ENCODE measurements at places on chromosomes 2 and 18. TPM values are rescaled to one million over a fixed set of nuclear protein-coding genes. Genes with fewer than 3 reads are reported as not detected.

- no peaks in the 10 kb centered on the region for H3K36me3 ChIP-seq
- no peak overlapping the region for H3K27ac ChIP-seq
- no peaks in the 10 kb centered on the region for H3K4me1 ChIP-seq
- no peaks in the 10 kb centered on the region for H3K27me3 ChIP-seq
Measured at GRCh38 chr2:121722479-121722878, 14.2 kb downstream of the NIFK start.

- peak overlapping the region; percentile 50 for H3K27ac ChIP-seq
- no peak overlapping the region for H3K4me3 ChIP-seq
- H3K27me3 ChIP-seq: no peaks in the 10 kb centered on the region
Measured at GRCh38 chr2:19711470-19712372, 190.1 kb downstream of the TTC32 start.

The COLEC12 gene
- 29.7 TPM for total RNA-seq

DNA sequence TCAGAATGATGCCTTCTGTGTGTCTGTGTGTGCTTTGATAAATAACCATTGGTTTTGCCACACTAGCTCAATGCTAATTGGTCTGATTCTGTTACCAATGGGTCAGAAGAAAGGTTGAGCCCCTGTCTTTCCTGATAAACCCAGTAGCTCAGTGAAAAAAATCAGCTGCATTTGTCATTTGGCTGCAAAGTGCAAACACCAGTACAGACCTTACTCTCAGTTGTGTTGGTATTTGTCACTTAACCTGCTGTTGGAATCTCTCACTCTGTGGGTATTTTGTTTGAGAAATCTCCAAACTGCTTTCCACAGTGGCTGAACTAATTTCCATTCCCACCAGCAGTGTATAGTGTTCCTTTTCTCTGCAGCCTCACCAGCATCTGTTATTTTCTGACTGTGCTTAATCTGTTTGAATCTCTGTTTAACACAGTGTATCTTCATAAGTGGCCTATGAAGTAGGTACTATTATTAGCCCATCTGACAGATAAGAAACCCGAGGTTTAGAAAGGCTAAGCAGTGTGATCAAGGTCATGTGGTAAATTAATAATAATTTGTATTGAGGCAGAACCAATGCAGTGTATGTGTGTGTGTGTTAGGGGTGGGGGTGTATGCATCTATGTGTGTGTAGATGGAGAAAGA lies 26.7 kb downstream of the LIMS1 start:
- no peak for DNase-seq
- no peaks in the 10 kb centered on the region for H3K36me3 ChIP-seq
- H3K27ac ChIP-seq: no peak overlapping the region
- no peak overlapping the region for H3K4me3 ChIP-seq

The SPDYA gene
- total RNA-seq: 3.2 TPM

- no peak overlapping the region for H3K4me3 ChIP-seq
- no peaks in the 10 kb centered on the region for H3K36me3 ChIP-seq
- DNase-seq: no peak
Measured at GRCh38 chr2:47198985-47199451, 43.9 kb upstream of the STPG4 start.

DNA sequence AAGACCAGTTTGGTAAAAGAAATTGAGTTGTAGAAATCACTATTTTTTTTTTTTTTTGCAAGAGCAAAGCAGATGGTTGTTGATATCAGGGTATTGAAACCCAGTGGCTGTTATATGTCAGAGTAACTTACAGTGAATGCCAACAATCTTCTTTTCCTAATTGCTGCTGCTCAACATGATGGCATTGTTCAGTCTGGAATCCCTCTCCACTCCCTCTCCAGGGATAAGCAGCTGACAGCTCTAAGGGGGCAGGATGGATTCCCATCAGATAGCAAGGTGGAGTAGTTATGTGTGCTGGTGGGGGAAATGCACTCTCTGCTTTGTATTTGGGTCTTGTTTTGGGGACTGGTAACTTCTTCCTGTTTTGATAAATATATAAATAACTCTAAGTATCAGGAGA lies 200.0 kb downstream of the PIK3C3 start:
- no peak overlapping the region for H3K4me3 ChIP-seq
- no peaks in the 10 kb centered on the region for H3K27me3 ChIP-seq
- H3K36me3 ChIP-seq: no peaks in the 10 kb centered on the region
- DNase-seq: no peak

DNA sequence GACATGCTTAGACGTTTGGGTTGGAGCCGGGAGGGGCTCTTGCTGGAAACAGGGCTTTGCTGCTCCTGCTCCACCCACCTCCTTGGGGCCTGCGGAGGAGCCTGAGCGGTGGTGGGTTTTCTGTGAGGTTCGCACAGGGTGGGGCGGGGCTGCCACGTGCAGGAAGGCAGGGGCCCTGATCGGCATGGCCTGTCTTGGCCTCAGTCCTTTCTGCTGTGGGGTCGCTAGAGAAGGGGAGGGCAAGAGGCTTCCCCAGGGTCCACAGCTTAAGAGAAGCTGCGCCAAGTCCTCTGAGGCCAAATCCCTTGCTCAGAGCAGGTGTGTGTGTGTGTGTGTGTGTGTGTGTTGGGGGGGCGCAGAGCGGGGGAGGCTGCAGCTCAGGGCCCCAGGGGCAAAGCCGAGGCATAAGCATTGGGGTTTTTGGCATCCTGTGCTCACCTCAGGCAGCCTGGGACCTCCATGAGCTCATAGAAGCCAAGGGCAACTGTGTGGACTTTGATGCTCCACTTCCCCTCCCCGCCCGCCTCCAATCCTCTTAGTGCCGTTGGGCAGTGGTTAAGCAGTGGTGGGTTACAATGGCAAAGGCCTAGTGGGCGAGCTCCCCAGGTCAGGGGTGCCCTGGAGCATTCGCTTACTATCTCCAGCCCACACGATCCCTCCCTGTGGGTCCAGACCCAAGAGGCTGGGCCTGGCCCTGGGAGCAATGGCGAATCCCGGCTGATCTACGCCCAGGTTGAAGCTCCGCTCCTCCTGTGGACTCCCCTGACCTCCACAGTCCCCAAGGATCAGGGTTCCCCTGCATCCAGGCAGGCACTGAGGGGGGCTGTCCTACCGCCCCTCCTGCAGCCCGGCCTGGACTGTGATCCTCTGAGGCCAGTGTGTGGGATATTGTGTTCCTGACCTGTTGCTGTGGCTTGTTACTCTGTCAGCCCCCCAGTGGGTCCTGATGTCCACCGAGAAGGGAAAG lies 28.9 kb downstream of the TOGARAM2 start:
- no peak overlapping the region for H3K27ac ChIP-seq
- no peak for DNase-seq
- no peaks in the 10 kb centered on the region for H3K27me3 ChIP-seq
- H3K4me3 ChIP-seq: no peak overlapping the region
- H3K36me3 ChIP-seq: no peaks in the 10 kb centered on the region

DNA sequence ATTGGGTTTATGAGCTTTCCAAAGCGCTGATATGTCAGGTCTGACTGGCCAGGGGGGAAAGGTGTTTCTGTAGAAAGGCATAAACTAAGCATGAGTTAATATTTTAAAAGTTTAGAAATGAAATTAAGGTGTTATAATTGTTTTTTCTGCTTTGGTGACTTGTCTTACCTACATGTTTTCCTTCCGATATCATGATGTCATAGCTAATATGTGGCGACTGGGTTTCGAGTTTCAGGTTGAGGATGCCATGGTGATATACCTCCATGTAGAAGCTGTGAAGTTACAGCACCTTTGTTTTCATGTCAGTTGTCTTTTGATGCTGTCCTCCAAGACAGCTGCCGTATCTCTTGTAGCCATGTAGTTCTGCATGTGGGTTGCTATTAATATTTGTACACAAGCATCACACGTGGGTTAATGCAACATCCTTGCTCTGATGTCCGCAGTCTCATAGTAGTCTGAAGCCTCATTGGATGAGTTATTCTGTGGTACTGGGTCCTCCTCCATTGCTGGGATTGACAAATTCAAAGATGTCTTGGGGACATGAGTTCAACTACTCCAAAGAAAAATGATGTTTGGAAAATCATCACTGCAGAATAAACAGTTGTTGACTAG lies 230.6 kb downstream of the PRKCE start:
- H3K27me3 ChIP-seq: no peaks in the 10 kb centered on the region
- H3K27ac ChIP-seq: peak overlapping the region; percentile 79
- no peak for DNase-seq
- H3K4me1 ChIP-seq: peaks cover 30% of the 10 kb centered on the region
- no peak overlapping the region for H3K4me3 ChIP-seq

- DNase-seq: no peak
- no peak overlapping the region for H3K27ac ChIP-seq
- H3K4me1 ChIP-seq: no peaks in the 10 kb centered on the region
- H3K4me3 ChIP-seq: no peak overlapping the region
- no peaks in the 10 kb centered on the region for H3K27me3 ChIP-seq
Measured at GRCh38 chr2:53813151-53813550, 26.3 kb downstream of the ERLEC1 start.

Measured in uterus (tissue), 4 donors.